CD8-positive, alpha-beta memory T cell (primary cell): ENCODE measurements at places on chromosomes 3 and 15.

DNA sequence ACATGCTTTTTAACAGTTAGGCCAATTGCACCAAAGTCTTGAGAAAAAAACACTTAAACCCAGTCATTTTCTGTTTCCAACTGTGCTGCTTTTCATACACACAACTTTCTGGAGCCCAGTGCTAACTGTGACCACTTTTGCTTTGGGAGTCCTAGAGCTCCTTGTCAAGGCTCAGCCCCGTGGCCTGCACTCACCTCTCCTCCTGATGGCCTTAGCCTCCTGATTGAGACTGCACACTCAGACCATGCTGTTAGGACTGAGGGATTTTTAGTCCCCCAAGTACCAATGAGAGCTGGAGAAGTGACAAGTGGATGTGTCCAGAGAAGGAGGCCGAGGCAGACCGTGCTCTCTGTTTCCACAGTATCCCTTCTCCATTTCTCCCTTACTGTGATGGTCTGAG, 15.2 kb upstream of the RARRES1 start:
- DNase-seq, result no peak

DNA sequence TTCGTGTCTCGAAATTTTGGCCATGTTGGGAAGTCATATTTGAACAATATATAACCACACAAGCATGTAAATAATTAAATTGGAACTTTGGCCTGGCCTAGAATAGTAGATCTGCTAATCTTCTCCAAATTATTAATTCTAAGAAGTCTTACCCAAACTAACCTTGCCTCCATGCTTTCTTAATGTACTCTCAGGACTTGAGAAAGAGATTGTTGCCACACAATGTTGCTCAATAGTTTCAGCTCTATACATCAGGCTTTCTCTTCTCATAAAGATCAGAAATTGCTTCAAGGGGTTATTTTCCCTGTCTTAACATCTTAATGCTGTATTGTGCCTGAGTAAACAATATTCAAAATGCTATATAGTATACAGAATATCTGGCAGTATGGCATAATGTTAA, 202.7 kb upstream of the LRIG1 start:
- no peak for DNase-seq

- DNase-seq, result no peak
These were observed 14.2 kb upstream of the TSEN2 start for GRCh38 chr3:12470111-12470510.

GRCh38 chr3:160841455-160841854, 85.4 kb downstream of the PPM1L start:
- no peak for DNase-seq

GRCh38 chr3:33991673-33992072, 193.2 kb downstream of the PDCD6IP start:
- no peak for DNase-seq

- DNase-seq, result no peak
These were observed 14.9 kb upstream of the CTNNB1 start for GRCh38 chr3:41184394-41184793.

- DNase-seq, result no peak
These were observed 152.0 kb downstream of the EPHA6 start for GRCh38 chr3:96966181-96966929.

DNA sequence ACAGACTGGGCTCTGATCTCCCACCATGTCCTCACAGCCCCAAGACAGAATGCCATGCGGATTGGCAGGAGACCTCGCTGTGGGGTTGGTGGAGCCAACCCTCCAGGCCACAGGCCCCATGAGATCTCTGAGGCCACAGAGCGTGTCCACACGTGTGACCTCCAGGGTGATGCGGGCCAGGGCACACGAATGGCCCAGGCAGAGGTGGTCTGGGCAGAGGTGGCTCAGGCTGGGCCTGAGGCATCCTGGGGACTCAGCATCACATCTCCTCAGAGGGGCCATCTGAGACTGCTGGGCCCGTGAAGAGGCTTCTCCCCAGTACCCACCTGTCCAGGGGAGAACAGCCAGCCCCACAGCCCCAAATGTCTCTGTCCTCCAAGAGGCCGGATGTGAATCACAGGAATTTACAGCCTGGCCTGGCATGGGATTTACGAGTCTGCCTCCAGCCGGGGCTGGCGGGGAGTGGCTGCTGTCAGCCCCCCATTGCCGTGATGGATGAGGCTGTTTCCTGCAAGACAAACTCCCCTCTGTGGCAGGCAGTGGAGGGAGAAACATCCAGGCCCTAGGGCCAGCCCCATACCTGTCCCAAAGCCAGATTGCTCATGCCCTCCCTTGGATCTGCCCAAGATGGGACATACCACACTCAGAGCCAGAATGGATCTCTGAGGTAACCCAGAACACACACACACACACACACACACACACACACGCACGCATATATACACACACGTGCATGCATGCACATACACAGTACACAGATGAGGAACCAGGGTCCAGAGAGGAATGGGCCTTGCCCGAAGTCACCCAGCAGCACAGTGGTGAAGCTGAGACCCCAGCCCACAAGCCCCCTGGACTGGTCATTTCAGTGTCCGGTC, 208.3 kb downstream of the TBC1D2B start:
- DNase-seq, result no peak

GRCh38 chr3:66993082-66993481, 5.0 kb upstream of the KBTBD8 start:
- DNase-seq, result no peak
